ENCODE measurements at places on chromosomes 1 and 21.

DNA sequence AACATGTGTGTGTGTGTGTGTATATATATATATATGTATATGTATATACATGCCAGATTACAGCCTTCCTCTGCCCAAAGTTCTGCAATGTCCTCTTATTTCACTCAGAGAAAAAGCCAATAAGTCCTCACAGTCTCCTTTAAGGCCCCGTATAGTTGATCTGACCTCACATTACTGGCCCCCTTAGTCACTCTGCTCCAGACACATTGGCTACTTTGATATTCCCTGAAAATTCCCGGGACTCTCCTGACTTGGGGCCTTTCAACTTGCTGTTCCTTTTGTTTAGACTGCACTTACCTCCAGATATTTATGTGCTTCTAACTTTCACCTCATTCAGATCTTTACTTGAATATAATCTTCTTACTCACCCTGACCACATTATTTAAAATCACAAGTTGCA lies 4.2 kb upstream of the BSDC1 start:
- peak; percentile 40 for DNase-seq

DNA sequence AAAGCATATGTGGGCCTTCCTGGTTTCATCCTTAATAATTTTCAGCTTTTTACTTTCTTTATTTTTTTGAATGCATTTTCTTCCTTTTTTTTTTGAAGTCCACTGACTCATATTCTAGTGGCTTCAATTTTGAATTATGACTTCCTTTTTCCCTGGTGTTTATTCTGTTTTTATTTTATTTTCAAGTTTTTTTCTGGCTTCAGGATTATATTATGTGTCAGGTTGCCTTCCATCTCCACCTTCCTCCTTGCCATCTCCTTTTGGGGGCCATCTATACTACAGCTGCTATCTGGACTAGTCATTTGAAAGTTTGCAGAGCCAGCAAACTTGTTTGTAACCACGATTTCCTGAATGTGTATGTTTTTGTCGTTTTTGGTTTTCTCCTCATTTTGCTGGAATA lies 117.6 kb downstream of the LEPR start:
- DNase-seq: no peak

GRCh38 chr1:64516803-64517568 lies 47.1 kb downstream of the CACHD1 start:
- peak; percentile 35 for DNase-seq

DNA sequence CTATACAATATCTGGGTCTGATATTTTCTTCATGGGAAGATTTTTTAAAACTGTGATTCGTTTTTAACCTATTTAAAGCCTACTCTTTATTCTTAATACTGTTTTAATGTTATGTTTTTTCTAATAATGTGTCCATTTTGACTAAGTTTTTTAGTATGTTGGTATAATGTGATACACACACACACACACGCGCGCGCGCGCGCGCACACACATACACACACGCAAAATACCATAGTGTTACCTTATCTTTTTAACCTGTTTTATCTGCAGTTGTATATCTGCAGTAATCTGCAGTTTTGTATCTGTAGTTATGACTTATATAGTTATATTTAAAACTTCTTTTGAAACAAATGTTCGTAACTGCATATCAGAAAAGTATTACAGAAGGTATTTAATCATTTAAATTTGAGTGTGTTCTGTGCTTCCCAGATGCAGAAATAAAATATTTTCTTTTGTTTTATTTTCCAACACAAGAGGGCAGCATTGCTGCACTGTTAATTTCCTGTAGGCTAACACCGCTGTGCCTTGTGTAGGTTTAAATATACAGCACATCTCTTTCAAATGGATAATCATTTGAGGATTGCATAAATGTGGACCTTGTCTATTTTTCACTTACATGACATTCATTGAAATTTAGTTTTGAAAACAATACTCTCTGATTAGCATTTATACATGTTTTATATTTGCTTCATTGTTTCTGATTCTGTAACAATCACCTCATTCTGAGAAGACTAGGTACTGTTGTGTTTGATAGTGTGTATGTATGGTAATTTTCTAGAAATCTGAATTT lies 166.1 kb downstream of the PDE4B start:
- peak; percentile 57 for DNase-seq

GRCh38 chr1:206676499-206676898 lies 8.2 kb upstream of the MAPKAPK2 start:
- no peak for DNase-seq

DNA sequence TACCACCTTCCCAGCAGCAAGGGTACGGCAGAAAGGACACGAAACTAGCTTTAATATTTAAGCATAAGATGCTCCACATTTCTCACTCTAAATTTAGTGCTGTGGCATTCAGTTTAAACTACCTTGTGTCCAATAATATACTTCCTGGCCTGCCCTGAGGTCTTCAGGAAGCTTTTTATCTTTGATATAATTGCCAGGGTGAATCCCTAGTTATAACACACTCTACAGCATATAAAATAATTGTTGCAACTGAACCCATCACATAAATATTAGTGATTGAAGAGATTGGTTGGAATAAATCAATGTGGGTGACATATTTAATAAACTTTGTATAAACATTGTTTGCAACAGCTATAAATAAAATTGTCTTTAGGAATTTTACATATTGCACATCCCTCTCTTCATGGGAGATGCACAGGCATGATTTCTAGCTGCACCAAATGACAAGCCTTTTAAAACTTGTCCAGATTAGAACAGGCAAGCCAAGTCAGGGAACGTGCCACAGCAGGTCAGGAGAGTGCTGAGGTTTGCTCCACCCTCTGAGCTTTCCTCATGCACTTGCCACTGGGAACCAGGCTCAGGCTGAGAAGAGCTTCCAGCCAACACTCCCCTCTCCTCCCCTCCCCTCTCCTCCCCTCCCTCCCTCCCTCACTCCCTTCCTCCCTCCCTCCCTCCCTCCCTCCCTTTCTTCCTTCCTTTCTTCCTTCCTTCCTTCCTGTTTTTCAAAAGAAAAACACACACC lies 623.2 kb upstream of the PKN2 start:
- DNase-seq: no peak

GRCh38 chr1:33966346-33967141 lies 102.7 kb downstream of the HMGB4 start:
- no peak for DNase-seq

DNA sequence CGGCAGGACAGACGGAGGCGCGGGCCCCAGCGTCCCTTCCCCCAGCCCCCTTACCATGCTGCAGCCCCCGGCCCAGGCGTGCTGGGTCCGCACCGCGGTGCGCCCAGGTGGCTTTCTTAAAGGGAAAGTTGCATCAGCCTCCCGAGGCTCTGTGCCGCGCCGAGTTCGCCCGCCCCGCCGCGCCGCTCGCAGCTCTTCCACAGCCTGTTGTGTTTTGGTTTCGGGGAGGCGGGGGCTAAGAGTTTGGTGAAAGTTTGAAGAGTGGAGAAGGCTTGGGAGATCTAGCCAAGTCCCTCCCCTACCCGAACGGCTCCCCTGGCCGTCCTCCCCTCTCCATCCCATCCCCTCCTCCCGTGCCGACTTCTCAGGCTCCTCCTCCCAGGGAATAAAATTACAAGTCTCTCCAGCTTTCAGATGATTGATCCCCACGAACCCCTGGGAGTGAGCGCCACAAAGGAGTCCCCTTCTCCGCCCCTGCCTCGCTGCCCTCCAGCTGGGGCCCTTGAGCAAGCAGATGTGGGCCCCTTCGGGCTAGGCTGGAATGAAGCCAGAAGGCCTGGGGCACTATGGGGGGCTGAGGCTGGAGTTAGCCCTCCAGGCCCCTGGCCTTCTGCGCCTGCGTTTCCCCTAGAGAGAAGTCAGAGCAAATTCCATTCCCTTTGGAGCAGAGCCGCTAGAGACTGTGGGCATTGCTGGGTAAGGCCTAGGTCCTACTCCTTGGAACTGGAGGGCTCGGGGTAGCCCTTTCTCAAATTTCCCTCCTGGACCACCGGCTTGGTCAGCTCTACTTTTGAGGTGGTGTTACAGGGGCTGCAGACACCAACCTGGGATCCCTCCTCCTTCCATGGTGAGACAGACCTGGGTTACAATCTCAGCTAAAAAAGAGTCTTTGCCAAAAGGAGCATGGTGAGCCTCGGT lies at the start of gene SLC6A9:
SLC6A9 (minus strand) TSS at position 211 of the 918 bp plus-strand sequence. CDS start 7,185 bp downstream, outside the sequence.
- DNase-seq: peak; percentile 46

GRCh38 chr1:213649373-213649772 lies 338.4 kb upstream of the PROX1 start:
- no peak for DNase-seq
